Osteoblast (primary cell): ENCODE measurements at places on chromosomes 1 and 21.

DNA sequence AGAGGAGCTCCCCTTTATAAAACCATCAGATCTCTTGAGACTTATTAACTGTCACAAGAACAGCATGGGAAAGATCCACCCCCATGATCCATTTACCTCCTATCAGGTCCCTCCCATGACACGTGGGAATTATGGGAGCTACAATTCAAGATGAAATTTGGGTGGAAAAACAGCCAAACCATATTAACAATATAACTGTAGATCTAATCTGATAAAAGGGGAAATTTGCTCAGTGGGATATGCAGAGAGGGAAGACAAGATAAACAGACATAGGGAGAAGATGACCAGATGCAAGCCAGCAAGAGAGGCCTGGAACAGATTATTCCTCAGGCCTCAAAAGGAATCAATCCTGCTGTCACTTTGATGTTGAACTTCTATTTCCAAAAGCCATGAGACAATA, 841.5 kb downstream of the LRRIQ3 start:
- DNase-seq = no peak

- DNase-seq = no peak
Observed at GRCh38 chr1:222275729-222276465, 272.0 kb downstream of the HHIPL2 start.

GRCh38 chr1:10776190-10776905, 20.1 kb downstream of the CASZ1 start:
- no peak for DNase-seq

DNA sequence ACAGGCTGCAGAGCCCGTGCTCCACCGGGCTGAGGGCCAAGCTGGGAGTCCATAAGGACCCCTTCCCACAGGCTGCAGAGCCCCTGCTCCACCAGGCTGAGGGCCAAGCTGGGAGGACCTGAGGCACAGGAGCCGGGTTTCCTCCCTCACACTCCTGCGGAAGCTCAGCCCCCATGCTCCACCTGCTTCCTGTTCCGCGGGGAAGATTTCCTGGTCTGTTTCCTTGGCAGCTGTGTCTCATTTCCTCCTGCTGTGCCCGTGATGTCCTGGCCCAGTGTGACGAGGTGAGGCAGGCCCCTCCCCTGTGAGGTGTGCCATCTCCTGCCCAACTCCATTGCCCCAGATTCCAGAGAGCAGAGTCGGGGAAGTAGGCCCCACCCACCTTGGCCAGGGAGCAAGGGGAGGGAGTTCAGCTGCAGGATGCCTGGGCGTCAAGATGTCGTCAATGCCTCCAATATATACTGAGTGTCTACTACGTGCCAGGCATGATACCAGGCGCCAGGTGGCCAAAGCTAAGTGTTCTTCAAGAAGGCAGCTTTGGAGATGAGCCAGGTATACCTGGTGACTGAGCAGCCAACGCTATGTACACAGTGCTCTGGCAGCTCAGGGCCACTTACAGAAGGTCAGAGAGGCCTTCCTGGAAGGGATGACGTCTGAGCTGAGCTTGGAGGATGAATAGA, 58.8 kb downstream of the NAV1 start:
- DNase-seq = no peak

GRCh38 chr1:1388078-1388472, 11.1 kb downstream of the CCNL2 start:
- no peak for DNase-seq

- DNase-seq = no peak
Observed at GRCh38 chr1:33377756-33378155, 53.1 kb downstream of the PHC2 start.

DNA sequence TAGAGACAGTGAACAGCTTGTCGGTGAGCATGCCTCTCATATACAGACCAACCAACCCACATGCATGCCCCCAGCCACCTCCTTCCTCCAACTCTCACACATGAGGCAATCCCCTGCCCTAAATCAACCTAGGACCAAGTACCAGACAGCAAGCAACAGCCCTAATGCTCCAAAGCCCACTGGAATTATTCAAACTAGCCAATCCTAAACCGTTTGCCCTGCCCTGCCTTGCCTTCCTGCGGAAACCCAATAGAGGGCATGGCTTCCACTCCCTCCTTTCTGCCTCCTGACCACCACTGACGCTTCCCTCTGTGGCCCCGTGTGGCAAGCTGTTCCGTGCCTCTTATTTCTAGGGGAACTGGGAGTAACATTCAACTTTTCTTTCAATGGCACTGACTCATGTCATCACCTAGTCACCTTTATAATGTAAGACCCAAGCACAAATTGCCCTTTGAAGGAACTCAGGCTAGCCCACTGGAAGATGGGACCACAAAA, 129.3 kb upstream of the GJB5 start:
- no peak for DNase-seq

DNA sequence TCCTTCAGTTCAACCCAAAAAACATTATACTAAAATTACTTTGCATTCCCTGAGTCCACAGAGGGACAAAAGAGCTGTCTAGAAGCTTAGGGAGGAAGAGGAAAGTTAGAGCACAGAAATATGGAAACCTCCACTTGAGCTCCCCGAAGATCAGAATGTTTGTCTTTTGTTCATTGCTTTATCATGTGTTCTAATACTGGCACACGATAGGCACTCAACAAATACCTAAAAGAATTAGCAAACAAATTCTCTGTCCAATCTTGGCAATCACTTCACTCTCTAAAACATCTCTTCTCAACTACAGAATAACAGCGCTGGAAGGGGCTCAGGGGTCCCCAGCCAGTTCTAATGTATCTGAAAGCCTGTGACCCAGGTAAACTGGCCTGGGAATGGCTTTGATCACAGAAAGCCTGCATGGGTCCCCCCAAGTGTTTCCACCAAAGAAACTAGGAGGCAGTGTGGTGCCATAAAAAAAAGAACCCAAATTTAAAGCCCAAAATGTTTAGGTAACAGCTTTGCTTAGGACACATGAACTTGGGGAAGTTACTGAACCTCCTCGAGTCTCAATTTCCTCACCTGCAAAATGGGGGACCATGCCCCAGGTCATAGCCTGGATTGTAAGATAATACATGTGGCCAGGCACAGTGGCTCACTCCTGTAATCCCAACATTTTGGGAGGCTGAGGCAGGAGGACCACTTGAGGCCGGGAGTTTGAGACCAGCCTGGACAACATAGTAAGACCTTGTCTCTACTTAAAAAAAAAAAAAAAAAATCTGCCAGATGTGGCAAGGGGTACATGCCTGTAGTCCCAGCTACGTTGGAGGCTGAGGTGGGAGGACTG, 45.8 kb downstream of the SSBP3 start:
- DNase-seq = no peak

DNA sequence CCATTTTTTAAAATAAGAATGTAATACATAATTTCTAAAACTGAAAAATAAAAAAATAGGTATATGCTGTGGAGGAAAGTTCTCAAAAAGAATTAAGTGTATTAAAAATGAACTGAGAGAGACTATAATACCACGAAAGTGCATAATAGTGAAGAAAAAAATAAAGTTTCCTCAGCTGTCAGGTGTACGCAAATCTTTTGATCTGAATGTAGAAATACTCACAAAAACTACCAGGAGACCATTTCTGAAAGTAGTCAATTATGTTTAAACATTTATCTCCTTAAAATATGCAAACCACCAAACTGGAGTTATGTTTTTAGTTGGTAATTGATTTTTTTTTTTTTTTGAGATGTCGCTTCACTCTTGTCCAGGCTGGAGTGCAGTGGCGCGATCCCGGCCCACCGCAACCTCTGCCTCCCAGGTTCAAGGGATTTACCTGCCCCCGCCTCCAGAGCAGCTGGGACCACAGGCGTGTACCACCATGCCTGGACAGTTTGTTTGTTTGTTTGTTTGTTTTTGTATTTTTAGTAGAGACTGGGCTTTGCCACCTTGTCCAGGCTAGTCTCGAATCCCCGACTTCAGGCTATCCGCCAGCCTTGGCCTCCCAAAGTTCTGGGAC, 1169.2 kb upstream of the B3GALT2 start:
- DNase-seq = no peak

- no peak for DNase-seq
Observed at GRCh38 chr1:219991511-219991810, 54.8 kb downstream of the EPRS1 start.

DNA sequence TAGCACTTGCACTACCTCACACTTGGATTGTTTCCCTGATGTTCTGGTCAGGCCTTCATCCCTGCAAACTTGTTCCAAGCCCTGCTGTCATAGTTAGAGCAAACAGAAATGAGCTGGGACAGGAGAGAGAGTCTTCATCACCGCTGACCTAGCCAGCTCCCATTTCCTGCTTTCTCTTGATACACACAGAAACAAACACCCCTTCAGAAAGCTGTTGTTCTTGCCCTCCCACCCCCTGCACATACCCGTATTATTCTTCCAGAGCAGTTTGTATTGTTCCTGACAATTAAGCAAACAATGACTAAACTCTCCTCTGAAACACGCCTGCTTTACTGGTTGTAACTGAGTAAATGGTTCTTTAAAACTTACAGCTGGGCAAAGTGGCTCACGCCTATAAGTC, 2.9 kb upstream of the SYT2 start:
- peak; percentile 79 for DNase-seq

DNA sequence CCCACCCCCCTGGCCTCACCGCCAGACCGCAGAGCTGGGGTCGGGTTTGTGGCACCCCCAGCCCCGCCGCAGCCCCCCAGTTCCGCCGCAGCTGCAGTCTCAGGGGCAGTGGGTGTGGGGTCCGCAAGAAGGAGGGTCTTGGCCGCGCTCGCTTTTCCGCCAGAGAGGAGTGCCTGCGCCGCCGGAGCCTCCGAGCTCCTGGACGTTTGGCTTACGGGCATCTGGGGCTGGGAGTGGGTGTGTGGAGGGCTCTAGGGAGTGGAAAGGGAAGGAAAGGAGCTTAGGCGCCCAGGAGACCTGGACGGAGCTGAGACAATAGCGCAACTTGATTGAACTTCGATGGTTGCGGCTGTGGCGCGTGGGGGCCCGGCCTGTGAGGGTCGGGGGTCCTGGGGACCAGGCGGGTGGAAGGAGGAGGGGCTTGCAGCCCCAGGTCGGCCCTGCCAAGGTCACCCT, 88.8 kb upstream of the IPO9 start:
- no peak for DNase-seq

GRCh38 chr21:39400173-39400572, 45.4 kb downstream of the LCA5L start:
- no peak for DNase-seq

DNA sequence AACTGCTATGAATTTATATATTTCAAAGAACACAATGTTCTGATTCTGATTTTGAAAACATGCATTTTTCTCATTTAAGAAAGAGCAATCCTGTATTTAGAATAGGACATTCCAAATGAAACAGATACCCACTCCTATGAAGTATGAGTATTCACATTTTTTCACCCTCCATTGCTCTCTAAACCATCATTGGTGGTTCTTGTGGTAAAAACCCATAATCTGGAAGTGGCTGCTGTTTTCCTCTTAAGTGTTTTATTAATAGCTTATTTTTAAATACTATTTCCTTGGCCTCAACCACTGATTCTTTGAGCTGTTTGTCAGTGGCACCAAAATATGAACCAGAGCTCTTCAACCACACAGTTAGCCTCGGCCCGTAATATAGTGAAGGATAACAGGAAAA, 60.0 kb upstream of the ADAM30 start:
- DNase-seq = no peak

DNA sequence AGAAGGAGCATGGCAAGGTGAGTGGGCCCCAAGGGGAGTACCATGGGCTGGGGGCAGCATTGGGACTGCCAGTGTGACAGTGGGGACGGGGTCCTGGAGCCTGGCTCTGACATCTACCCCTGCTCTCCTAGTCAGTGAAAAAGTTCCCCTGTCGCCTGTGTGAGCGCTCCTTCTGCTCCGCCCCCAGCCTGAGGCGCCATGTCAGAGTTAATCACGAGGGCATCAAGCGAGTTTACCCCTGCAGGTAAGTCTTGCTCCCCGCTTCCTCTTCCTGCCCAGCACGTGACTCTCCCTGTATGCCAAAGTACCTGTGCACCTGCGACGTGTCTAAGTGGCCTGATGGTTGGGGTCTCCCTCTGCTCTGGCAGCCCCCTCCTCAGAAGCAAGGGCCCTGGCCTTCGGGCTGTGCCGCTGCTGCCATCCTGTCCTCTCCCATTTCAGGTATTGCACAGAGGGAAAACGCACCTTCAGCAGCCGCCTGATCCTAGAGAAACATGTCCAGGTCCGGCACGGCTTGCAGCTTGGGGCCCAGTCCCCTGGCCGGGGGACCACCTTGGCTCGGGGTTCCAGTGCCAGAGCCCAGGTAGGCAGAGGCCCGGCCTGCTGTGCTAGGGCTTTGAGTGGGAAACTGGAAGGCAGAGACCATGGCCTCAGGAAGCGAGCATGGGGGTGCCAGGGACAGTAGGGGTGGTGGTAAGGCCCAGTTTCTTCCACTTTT, 8.1 kb downstream of the ZNF687 start:
- DNase-seq = peak; percentile 78

GRCh38 chr1:231853588-231854207, 227.1 kb downstream of the DISC1 start:
- no peak for DNase-seq

DNA sequence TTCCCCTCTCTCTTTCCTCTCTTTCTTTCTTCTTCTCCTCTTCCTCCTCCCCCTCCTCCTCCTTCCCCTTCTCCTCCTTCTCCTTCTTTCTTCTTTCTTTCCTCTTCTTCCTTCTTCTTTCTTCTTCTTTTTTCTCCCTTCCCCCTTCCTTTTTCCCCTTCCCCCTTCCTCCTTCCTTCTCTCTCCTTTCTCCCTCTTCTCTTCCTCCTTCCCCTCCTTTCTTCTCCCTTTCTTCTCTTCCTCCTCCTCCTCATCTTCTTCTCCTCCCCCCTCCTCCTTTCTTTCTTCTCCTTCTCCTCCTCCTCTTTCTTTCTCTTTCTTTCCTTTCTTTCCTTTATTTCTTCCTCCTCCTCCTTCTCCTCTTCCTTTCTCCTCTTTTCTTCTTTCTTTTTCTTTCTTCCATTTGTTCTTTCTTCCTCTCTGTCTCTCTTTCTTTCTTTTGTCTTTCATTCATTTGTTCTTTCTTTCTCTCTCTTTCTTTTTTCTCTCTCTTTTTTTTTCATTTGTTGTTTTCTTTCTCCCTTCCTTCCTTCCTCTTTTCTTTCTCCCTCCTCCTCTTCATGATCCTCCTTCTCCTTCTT, 26.5 kb downstream of the HRNR start:
- no peak for DNase-seq

- DNase-seq = no peak
Observed at GRCh38 chr1:58879464-58879863, 95.6 kb upstream of the JUN start.

- no peak for DNase-seq
Observed at GRCh38 chr1:98059620-98060019, 138.8 kb upstream of the DPYD start.

DNA sequence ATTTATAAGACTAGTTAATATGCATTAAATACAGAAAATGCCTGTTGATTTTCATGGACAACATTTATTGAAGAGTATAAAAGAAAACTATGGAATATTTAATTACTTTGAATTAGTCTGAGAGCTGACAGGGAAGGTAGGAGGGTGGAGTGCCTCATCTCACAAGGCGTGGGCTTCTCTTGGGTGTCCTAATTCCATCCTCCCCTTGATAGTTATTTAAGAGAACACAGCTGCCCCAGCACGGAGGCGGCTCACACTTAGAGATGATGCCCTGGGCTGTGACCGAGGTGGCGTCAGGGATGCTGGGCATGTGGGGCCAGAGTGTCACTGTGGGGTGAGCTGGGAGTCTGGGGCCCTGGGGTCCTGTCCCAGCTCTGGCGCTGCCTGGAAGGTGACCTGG, 493.0 kb downstream of the PTPRU start:
- DNase-seq = no peak

- no peak for DNase-seq
Observed at GRCh38 chr1:65164633-65165032, 16.6 kb downstream of the AK4 start.

GRCh38 chr1:23100074-23100748, 68.4 kb downstream of the LUZP1 start:
- DNase-seq = no peak

GRCh38 chr1:90821788-90822359, 104.8 kb upstream of the BARHL2 start:
- no peak for DNase-seq
